ENCODE measurements at places on chromosomes 5 and 9.

DNA sequence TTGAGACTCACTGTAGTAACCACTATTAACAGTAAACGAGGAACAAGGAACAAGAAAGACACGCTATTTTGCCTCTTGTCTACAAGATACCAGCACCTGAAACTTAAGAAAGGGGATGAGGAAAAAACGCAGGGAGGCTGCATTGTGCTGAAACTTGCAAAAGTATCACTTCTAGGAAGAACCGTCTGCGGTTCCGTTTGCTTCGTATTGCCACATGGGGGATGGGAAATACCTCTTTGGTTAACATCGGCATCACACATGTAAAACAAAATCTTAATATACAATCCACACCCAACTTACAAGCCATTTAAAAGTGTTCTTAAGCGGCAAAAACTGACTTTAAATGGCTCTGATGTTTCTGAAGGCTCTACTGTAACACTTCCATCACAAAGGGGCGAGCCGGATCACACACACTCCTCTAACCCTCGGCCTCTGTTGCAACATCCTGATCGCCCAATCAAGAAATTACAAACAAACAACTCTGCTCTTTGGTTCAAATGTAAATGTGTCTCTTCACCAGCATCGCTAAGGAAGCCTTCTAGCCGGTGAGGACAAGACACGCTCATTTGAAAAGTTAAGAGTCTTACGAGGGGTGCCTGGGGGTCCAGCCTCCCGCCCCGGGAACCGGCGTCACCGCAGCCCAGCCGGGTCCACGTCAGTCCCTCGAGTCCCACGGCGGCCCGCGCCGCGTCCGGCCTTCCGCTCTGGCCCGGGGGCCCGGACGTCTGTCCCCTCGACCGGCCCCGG is 621 bp downstream of the SEC16A start:
- DNase-seq, result peak; percentile 63

- DNase-seq, result peak; percentile 36
Measured at GRCh38 chr5:163506726-163507125, 1.3 kb downstream of the MAT2B start.

GRCh38 chr5:55521881-55522280 is 12.9 kb downstream of the PLPP1 start:
- DNase-seq, result no peak

DNA sequence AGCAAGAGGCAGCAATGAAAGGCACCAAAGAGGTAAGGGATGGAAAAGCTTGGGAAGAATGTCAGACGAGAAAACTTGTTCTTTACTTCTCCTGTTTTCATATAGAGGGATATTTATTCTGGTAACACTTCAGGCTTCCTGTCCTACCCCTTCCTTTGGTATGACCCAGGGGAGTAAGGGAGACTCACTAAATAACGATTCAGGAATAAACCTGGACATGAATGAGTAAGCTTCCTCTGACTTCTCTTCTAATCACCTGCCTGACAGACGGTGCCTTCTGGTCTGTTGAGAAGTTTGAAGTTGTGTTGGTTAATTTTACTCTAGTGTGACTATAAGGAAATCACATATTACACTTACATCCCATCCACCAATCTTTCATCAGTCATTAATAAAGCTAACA is 461.2 kb downstream of the CDH12 start:
- DNase-seq, result no peak

DNA sequence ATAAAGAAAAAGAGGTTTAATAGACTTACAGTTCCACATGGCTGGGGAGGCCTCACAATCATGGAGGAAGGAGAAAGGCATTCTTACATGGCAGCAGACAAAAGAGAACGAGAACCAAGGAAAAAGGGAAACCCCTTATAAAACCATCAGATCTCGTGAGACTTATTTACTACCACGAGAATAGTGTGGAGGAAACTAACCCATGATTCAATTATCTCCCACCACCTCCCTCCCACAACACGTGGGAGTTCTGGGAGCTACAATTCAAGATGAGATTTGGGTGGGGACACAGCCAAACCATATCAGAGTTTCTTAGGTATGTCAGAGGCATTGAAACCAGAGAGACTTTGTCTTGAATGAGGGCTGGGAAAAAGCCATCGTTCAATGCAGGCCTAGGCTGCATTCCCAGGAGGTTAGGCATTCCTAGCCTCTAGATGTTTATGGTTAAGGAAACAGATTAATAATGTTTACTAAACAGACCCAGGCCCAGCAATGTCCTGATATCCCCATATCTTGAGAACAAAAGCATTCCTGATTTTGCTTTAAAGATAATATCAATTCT is 7.5 kb upstream of the PAIP1 start:
- DNase-seq, result no peak

- DNase-seq, result no peak
Measured at GRCh38 chr5:105993027-105993426, 1677.7 kb downstream of the EFNA5 start.

- no peak for DNase-seq
Measured at GRCh38 chr5:139177809-139178588, 20.2 kb downstream of the SIL1 start.

DNA sequence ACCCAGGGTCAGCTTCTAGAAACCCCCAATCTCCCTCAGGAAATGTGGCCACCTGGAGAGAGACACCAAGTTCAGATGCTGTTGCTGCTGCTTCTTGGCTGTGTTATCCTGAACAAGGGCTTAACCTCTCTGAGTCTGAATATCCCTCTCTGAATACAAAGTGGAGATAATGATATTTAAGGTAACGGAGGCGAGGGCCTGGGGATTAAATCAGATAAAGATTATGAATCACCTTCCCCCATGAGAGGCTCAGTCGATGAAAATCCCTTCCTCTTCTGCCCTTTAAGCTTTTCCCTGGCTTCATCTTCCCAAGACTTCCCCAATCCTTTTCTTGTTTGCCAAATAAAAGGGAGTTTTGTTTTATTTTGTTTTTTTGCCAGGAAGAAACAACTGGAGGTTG is 8.1 kb upstream of the CPLX2 start:
- DNase-seq, result no peak

DNA sequence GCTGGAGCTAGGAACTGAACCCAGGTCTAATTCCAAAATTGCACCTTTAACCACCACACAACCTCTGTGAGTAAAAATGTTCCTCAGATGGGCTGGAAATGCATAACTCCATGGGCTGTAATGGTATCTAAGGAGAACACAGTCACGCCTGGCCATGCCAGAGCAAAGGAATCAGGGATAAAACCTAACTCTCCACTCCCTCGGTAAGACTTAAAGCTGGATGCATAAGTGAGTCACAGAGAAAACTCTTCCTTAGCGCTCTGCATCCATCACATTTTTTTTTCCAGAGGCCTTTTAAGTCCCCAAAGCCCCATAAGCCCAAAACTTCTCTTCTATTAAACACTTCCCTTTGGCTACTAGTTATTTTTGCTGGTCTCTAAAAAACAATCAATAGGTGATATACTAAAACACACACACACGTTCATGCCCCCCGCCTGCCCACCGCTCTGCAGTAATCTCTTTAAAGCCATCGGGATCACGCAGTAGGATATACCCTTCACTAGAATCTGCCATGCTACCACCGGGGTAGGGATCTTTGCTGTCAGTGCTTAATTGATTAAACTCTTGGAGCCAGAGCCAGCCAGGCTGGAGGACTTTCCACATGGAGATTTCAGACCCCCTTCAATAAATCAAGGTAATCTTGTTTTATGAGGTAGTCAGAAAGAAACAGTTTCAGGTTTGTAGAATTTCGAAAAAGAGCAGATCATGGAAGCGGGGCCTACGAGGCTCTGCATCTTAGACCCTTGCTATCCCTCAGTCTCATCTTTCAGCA is 212.9 kb downstream of the MAPKAP1 start:
- no peak for DNase-seq

GRCh38 chr5:16143361-16144049 is 36.1 kb downstream of the MARCHF11 start:
- DNase-seq, result no peak

DNA sequence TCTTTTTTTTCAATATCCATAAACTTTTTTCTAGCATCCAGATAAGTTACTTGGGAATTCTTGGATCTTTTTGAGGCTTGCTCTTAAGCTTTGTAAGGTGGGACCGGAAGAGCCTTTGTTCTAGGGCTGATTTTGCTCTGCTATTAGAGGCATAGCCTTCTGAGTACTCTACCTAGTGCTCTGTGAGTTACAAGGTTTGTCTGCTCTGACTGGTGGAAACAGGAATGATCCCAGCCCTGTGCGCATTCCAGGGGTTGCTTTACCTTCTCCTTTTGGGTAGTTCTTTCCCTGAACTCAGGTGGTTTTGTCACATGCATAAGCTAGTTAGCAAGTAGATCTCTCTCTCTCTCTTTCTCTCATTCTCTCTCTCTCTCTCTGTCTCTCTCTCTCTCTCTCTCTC is 180.8 kb upstream of the PCSK5 start:
- DNase-seq, result no peak

GRCh38 chr9:81395676-81396054 is 293.7 kb downstream of the TLE1 start:
- DNase-seq, result no peak

GRCh38 chr5:89071101-89071940 is 188.3 kb upstream of the MEF2C start:
- no peak for DNase-seq

DNA sequence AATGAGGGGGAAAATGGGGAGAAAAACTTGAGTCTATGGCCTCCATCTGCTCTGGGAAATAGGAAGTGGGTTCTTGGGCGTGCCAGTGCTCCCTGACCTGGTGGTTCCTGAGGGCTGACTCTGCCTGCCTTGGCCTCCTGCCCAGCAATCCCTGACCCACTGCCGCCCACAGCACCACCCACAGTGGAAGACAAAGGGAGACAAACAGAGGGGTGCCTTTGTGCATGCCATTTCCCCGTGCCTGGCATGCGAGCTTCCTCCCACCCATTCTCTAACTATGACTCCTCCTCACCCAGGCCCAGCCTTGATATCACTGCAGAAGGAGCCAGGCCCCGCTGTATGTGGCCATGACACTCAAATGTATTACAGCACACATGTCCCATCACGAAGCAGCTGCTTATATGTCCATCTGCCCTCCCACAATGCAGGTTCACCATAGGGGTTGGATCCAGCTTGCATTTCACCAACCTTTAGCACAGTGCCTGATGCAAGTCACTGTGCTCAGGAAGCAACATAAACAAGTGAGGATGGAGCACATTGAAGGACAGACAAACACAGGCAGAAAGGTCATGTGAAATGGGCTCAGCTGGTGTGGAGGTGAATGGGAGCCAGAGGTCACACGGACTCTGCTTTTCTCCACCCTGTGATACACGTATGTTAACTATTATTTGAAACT is 84.4 kb downstream of the ADRB2 start:
- DNase-seq, result peak; percentile 98

DNA sequence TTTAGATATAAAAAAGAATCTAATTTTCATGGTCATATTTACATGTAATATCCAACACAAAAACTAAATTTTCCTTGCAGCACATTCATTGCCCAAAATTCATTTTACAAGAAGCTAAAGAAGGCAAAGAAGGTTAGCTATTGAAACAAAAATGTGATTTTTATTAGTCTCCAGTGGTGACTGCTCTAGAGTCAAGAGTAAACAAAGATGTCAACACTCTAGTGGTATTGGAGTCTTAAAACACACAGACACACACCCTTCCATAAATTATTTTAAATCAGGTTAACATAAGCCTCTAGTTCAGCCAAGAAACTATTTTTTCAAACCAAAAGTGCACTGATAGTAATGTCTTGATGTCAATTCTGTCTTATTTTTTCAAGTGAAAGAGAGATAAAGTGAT is 329.2 kb downstream of the ZNF608 start:
- DNase-seq, result no peak

GRCh38 chr5:168583742-168584482 is 4.7 kb upstream of the PANK3 start:
- DNase-seq, result no peak

- DNase-seq, result no peak
Measured at GRCh38 chr5:57066924-57067596, 106.8 kb upstream of the GPBP1 start.

DNA sequence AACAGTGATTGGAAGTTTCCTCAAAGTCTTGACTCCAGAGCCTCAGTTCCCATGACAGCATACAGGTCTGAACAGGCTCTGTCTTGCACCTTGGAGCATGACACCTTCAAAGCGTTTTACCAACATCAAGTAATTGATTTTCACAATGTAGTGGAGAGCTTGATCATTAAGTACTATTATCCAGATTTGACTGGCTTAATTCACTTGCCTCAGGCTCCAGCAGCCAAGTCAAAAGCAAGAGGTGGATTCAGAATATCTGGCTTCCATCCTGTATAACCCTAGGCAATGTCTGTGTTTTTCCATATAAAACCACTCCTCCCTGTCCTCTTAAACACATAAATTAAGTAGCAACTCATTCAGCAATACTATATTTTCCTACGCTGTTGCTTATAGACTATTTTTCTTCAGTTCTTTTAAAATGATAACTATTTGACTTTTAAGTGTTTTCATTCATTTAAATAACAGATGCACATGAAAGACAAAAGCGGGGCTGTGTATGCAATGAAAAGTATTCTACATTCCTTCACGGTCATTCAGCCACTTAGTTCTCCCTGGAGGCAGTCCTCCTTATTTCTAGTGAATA is 150.8 kb upstream of the RANBP3L start:
- DNase-seq, result no peak

GRCh38 chr9:122386311-122386872 is 15.6 kb downstream of the PTGS1 start:
- no peak for DNase-seq

DNA sequence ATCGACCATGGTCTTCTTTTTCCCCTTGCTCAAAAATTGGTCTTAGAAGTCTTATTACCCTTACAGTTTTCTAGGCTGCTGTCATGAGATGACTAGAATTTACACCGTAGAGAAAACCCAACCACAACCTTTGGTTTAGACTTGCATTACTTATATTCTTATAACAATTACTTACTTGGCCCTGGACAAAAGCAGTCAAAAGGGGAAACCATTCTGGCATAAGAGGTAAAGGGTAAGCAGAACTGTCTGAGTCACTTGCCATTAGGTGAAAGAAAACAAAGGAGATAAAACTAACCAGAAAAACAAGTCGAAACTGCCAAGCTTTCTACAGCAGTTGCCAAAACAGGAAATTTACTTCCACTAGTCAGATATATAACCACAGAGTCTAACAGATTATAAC is 17.9 kb downstream of the TMEM245 start:
- DNase-seq, result peak; percentile 90

DNA sequence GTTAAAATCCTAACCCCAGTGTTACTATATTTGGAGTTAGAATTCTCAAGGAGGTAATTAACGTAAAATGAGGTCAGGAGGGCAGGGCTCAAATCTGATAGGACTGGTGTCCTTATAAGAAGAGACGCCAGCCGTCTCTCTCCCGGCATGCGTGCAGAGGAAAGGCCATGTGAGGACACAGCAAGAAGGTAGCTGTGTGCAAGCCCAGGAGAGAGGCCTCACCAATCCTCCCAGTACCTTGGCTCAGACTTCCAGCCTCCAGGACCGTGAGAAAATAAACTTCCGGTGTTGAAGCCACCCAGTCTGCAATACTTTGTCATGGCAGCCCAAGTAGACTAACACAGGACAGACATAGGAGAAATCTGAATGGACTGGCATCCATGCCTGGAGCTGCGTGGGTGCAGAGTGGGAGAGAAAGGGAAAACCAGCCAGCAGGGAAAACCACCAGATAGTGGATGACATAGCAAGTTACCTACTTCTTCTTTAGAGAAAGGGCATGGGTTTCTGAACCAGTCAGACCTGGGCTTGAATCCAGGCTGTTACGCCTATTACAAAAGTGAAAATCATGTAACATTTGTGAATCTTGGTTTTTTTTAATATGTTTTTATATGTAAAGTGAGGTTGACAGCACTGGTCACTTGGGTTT is 89.2 kb downstream of the FSTL4 start:
- no peak for DNase-seq

GRCh38 chr9:2691212-2691611 is 26.1 kb upstream of the KCNV2 start:
- DNase-seq, result no peak

- DNase-seq, result peak; percentile 31
Measured at GRCh38 chr5:73693573-73694061, 67.6 kb downstream of the ARHGEF28 start.

Measured in A172 (cell line).